ENCODE measurements at places on chromosomes 4 and X.

GRCh38 chr4:98560321-98560720 lies 98.1 kb downstream of the TSPAN5 start:
- DNase-seq, result no peak

- no peak for DNase-seq
Observed at GRCh38 chrX:56802428-56802827, 73.4 kb downstream of the NBDY start.

GRCh38 chr4:168218645-168219044 lies 99.9 kb downstream of the DDX60 start:
- no peak for DNase-seq

- no peak for DNase-seq
Observed at GRCh38 chrX:23890933-23891332, 16.8 kb downstream of the APOO start.

DNA sequence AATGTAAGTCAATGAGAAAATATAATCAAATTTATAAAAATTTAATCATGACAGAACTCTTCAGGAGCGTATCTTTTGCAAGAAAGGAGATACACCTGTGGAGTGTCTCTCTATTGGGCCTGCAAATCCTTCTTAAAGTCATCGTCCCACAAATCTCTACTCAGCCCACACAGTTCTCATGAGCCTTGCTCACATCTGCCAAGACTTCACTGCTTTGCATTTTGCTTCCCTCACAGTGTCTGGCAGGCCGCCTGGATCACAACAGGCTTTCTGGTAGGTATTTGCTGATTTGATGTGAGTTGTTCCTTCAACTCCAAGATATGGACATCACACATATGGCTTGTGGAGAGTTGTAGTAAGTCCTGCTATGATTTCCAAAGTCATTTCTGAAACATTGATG lies 183.1 kb upstream of the ARX start:
- no peak for DNase-seq

DNA sequence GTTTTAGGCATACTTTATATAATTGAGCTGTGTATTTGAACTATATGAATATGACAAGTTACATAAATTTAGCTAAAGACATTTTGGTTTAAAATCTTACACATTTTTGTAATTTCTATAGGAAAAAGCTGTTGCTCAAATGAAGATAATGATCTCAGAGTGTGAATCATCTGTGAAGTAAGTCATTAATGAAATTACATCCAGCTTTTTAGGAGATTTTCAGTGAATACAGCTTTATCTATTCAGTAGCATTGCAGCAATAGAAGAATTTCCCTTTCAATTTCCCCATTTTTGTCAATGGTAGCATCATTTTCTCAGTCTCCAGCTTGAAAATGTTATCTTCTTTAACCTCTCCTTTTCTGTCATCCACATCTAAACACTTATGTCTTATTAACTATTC lies 59.5 kb downstream of the CEP135 start:
- no peak for DNase-seq

- DNase-seq, result no peak
Observed at GRCh38 chr4:164730705-164731393, 23.1 kb upstream of the SMIM31 start.

- DNase-seq, result no peak
Observed at GRCh38 chr4:3611778-3612177, 79.6 kb upstream of the LRPAP1 start.

DNA sequence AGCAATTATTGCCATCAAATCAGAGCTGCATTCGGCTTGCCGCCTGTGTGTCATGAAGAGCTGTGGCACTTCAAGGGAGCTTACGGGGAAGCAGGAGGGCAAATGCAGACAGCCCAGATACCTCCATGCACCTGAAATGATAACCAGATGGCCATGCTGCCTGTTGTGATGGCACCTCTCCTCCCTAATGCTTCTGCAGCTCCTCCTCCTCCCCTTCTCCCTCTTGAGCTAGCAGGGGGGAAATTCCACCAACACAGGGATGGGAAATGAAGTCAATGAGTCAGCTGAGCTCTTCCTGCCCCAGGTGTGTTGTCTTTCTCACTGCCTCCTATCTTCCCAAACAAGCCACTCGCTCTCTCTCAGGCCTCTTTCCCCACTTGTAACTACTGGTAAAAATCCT lies 565.0 kb downstream of the BCOR start:
- DNase-seq, result no peak

DNA sequence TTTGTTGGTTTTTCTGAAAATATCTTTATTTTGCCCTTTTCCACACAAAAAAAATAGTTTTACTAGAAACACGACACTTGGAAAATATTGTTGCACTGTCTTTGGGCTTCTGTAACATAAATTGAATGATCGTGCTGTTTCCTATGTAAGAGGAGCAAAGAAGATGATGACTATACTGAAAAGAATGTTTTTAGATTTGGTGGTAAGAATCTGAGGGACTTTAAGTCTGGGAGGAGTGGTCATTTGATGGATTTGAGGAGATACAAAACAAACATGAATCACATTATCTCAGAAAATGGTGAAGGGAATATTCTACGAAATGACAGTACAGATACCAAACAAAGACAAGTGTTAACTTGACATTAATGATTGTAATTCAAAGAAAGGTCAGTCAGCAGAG lies 328.8 kb downstream of the ADAM29 start:
- no peak for DNase-seq

DNA sequence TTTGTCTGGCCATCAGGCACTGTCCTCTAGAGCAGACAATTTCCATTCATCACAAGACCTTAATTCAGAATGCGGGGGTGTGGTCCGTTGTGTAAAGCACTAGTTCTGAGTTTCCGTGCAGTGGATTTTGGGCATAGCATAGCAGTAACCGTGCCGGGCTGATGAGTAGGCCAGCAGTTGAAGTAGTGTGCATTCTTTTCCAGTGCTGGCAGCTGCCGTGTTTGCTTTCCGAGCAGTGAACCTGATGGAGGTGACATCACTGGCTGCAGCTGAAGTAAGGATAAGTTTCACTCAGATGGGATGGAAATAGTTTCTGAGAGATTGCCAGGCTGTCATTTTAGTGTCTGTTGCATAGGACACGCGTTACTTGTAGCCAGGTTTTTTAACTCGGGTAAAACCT lies 107.0 kb upstream of the STIM2 start:
- DNase-seq, result no peak

GRCh38 chr4:41160012-41160789 lies 54.1 kb downstream of the APBB2 start:
- no peak for DNase-seq

- no peak for DNase-seq
Observed at GRCh38 chr4:103497692-103498091, 222.1 kb downstream of the TACR3 start.

GRCh38 chr4:134278675-134279074 lies 77.1 kb upstream of the PABPC4L start:
- DNase-seq, result no peak

DNA sequence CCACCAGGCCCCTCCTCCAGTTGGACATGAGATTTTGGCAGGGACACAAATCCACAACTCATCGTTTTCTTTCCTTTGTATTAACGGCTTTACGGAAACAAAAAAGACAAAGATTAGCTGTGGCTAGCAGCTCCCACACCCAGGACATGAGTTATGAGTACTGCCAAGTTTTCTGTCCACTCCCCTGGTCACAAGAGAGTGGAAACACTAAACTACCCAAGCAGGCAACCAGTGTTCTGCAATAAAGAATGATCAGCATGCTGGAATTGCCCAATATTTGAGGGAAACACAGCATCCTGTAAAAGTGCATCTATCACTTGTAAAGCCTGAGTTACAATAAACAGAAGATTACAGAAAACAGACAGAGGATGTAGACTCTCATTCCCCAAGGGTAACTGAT lies 358.4 kb downstream of the NLGN4X start:
- no peak for DNase-seq

DNA sequence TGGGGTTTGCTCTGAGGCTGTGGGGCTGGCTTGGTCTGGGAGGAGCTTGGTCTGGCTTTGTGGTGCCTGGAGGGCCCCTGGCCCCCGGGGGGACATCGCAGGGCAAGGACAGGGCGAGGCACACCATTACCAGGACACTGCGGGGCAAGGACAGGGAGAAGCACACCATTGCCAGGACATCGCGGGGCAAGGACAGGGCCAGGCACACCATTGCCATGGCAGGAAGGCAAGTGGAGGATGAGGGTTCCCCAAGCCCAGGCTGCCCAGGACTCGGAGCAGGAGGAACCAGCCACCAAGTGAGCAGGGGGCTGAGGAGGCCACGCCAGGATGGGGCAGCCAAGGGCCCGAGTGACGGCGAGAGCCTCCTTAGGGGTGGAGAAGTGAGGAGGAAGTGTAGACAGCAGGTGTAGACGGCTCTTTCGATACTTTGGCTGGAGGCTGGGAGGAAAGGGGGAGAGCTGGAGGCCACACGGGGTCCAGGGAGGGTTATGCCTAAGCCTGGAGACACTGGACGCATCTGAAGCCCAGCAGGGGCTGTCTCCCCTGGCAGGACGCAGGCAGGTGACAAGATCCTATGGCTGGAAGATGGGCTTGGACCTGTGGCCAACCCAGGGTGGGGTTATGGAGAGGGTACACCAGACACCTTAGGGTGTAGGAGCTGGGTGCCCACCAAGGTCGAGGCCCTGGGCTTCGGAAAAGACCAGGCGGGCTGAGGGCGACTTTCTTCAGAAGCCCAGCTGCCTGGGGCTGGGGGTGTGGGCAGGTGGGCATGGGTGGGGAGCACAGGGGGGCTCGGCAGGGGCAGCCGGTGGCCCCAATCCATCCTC lies 7.3 kb downstream of the NKX1-1 start:
- DNase-seq, result no peak

- no peak for DNase-seq
Observed at GRCh38 chr4:3522651-3523050, 9.6 kb downstream of the LRPAP1 start.

DNA sequence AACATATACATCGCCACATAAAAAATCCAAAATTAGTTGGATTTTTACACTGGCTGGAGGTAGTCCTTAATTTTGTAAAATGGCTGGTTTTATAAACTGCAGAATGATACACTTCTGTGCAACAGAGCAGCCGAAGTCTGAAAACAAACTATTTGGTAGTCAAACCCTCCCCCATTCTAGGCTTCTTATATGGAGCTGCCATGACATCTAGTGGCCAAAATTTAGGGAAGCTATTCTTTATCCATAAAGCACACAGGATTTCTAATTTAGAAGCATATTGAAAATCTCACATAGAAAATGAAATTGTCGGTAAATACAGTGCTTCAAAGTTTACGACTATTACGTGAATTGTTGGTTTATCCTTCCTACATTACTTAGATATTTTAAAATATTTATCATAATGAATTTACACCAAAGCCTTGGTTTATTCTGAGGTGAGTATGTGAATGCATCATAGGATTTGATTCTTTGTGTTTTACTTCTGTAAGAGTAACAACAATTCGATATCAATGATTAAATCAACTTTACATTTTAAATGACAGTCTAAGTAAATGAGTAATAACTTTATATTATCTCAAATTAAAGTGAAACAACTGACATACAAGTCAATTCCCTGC lies 113.4 kb upstream of the FAM241A start:
- DNase-seq, result peak; percentile 11

DNA sequence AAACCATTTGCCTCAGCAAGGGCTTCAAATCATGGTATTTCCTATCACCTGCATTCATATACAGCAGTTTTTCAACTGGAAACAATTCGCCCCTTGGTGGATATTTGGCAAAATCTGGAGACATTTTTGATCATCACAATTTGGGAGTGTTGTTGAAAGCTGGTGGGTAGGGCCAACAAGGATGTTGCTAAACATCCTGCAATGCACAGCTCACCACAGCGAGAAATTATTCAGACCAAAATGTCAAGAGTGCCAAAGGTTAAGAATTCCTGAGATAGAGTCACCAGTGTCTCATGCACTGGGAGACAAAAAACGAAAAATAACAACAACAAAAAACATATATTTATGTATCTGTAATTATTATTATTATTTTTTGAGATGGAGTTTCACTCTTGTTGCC lies 435.2 kb upstream of the CTSO start:
- no peak for DNase-seq

GRCh38 chr4:163768014-163768413 lies 273.5 kb downstream of the TMA16 start:
- DNase-seq, result no peak

- no peak for DNase-seq
Observed at GRCh38 chr4:11196927-11197522, 231.7 kb downstream of the HS3ST1 start.

DNA sequence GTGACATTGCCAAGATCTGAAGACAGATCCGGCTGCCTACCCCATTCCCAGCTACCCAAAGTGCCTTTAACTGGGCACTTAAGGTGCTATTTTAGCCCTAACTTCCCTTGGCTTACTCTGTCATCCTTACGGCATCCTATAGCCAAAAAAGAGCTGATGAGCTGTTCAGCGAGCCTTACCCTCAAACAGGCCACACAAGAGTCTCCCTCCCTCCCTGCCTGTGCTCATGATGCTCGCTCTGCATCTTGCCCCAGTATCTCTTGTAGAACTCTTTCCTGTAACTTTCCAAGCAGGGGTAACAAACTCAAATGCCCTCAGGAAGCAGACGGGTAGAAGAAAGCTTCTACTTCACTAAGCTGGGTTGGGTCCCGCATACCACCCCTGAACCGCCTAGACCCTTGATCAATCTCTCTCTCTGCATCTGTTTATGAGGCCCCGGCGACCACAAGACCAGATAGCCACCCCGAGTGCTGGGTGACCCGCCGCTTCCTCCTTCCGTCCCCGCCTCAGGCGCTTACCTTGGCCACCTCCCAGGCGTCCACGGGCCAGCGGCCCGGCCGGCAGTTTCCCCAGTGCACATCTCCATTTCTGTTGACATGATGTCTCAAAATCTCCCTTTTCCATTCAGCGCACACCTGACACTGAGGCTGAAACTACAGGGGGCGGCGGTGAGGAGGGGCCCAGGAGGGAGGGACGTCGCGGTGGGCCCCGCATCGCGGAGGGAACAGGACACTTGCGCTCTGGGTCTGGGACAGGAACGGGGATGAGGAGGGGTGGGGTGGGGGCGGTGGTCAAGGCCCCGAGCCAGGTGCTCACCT lies 663 bp downstream of the CXorf38 start:
- no peak for DNase-seq

- peak; percentile 44 for DNase-seq
Observed at GRCh38 chr4:921830-922331, 10.2 kb downstream of the GAK start.

GRCh38 chr4:56310401-56311125 lies 76.7 kb downstream of the AASDH start:
- no peak for DNase-seq

GRCh38 chrX:44873415-44874276 lies 658 bp downstream of the KDM6A start:
- DNase-seq, result peak; percentile 23

DNA sequence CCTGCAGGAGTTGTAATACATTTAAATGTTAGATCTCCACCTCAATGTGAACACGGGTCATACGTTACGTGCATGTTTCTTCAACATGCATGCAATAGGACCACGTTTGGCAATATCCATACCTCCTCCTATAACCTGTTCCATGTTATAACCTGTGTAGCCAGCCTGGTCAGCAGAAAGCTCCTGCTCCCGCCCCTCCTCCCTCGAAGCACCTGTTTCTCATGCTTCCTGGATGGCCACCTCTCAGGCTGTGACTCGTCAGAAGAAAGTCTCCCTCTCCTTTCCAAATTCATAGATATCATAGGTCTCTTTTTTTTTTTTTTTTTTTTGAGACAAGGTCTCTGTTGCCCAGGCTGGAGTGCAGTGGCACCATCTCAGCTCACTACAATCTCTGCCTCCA lies 96.5 kb downstream of the HMX1 start:
- DNase-seq, result no peak

- DNase-seq, result no peak
Observed at GRCh38 chrX:152313529-152314302, 137.4 kb downstream of the GABRA3 start.

Measured in memory B cell (primary cell).